ENCODE measurements at places on chromosomes 12 and 14.

- DNase-seq: no peak
Measured at GRCh38 chr12:42161529-42161928, 16.9 kb upstream of the GXYLT1 start.

DNA sequence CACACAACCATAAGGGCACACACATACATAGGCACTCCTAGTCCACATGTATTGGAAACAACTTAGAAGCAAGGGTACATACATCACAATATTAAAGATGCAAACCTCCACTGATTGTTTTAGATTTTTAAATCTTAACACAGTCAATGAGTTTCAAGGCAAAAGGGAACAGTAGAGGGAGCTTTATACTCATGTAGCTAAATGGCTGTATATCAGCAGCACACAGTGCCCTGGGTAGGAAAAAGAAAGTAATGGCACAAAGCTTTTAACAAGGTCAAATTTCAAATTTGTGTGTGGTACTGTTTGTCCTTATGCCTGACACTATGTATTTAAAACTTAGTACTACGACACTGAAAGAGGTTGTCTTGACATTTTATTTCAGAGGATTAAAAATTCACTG lies 262.0 kb downstream of the MED13L start:
- peak; percentile 67 for DNase-seq

DNA sequence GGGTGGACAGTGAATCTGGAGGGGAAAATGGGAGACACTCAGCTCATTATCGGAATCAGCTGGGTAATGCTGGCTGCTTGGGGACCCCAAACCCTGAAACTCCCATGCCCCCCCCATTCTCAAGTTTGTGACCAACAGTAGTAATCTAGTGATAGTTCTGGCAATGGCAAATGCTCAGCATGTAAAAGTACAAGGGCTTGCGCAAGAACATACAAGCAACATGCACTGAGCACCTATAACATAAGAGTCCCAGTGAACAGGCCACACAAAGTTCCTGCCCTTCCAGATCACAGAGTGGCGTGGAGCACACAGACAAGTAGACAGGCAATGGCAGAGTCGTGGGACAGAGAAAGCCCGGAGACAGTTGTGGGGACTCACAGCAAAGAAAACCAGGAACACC lies 407.9 kb downstream of the MED13L start:
- DNase-seq: no peak

- DNase-seq: no peak
Measured at GRCh38 chr14:45083617-45083975, 320 bp upstream of the PRPF39 start.

DNA sequence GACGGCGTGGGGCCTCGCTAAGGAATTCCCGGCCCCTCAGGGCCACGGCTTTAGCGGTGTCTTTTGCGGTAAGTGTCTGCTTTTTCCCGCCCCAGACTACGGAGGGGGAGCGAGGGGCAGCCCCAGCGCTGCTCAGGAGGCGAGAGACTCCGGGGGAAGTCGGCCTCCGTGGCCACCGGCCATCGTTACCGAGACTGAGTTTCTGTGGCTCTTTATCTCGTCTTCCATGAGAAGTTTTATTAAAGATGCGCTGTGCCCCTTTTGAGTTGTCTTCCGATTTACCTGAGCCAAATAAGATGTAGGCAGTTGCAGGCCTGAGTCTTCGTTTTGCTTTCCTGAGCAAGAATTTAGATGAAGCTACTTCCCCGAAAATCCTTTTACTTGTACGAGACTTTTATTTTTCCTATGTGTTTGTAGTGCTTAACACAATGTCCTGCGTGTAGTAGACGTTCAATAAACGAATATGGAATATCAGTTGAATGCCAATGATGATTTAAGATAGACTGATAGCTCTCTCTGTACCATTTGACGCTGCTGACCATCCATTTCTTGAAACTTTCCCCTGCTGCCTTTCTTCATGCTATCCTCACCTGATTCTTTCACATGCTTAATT lies 462 bp downstream of the SRP54 start:
- DNase-seq: peak; percentile 40

DNA sequence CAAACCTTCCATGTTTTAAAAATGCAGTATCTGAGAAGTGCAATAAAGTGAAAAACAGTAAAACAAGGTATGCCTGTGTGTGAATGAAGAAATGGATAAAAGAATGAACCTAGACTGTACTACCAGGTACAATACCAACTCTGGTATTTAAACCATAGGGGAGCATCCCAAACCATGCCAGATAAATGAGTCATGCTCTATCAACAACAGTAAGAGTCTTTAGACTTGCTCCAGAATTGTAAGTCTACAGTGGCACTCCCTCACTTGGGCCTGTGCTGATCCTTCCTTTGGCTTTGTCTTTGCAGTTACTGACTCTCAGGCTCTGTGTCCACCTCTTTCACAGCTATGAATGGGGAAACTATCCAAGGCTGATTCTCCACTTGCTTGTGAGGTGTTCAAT lies 38.1 kb downstream of the BBS10 start:
- DNase-seq: no peak

- DNase-seq: peak; percentile 91
Measured at GRCh38 chr12:100404769-100405407, 48.0 kb downstream of the SLC17A8 start.

DNA sequence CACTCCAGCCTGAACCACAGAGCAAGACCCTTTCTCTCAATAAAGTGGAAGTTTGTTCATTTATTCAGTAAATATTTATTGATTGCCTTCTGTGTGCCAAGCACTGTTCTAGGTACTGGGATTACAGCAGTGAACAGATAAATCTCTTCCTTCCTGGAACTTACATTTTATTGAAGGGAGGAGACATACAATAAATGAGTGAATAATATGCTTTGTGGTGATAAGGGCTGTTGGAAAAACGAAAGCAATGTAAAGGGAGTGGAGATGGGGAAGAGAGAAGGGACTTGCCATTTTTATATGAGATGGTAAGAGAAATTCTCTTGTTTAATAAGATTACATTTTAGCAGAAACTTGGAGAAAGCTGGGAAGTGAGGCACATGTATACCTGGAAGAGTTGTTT lies 1.6 kb downstream of the GSKIP start:
- no peak for DNase-seq

GRCh38 chr12:92191061-92191460 lies 45.4 kb upstream of the BTG1 start:
- DNase-seq: no peak

DNA sequence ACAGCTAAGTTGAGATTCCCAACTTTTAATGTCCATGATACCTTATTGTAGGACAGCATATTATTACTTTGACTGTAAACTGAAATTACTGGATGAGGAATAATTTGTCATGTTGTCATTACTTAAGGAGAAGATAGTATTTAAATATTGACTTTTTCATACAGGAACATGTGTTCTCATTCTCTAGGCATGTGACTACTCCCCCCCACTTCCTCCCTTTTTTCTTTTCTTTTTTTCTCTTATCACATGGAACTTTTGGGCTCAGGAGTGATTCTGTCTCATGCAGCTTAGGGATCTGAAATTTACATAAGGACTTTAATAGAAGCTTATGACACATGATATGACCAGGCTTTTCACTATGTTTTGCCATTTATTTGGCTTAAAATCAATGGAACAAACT lies 127.7 kb upstream of the SLCO1C1 start:
- no peak for DNase-seq

DNA sequence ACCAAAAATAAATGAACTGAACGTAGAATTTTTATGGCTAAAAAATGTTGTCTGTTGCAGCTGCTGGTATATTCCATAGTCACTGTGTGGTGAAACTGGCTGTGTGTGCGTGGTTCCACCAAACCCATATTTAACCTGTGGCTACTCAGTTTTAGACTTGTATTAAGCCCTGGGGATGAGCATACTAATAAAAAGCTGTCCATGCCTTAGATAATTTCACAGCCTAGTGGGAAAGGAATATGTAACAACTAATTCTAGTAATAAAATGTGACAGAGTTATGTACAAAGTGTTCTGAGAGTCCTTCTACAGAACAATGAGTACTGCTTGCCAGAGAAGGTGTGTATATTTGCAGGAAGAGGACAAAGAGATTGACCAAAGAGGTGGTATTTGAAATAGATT lies 125.5 kb downstream of the TMTC3 start:
- DNase-seq: no peak

GRCh38 chr12:80946591-80946990 lies 8.9 kb upstream of the LIN7A start:
- peak; percentile 31 for DNase-seq

DNA sequence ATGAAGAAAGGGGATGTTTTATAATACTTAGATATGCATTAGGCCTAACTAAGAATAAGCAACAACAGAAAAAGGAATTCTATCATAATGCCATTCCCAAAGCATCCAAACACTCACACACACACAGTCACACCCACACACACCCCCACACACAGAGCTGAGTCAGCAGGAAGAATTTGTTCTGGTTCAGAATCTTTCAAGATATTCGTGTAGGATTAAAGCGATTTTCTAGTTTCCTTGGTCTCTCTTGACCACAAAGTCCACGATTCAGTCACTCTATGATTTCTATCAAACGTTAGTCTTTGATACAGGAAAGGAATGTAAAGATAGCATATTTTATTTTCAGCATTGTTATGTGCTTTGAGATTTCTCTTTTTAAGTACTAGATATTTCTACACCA lies 382.6 kb upstream of the DCN start:
- no peak for DNase-seq

GRCh38 chr14:87251011-87251410 lies 742.0 kb downstream of the GALC start:
- DNase-seq: no peak

DNA sequence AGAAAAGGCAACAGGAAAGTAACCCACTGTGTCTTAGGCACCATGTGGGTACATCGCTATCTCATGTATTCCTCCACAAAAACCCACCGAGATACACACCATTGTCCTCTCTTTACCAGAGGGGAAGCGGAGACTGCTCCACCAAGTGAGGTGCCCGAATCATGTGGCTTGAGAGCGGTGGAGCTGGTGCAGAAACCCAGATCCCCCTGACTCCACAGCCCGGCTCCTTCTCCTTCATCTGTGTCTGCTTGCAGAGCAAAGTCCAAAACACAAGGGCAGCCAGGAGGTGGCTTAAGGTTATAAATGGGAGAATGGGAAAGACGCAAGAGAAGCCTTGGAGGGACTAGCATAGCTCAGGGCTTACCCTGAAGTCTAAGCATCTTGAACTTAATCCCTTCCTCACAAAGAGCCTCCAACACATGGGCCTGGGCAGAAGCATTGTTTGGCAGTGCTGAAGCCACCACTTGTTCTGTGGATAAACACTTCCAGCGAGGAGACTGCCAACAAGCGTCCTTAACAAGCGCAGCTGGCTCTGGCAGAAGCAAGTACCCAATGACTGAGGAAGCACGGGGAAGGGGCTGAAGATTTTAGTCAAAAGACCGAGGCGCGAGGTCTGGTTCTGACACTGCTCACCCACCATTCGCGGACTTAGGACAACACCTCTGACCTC lies 83.0 kb downstream of the TTC7B start:
- no peak for DNase-seq

DNA sequence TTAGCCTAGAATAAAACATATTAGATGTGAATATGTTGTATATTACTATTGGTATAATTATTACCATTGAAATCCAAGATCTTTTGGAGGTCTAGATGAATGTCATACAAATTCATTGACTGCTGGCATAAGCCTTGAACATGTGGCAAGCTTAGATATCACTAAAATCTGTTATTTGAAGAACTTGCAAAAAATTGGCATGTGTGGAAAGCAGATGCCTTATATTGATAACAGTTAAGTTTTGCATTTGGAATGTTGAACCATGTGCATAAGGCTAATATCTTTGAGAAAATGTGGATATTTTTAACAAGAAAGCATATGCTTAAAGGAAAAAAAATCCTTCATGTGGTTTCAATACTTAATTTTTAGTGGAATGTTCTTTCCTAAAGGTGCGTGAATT lies 203.6 kb upstream of the PRICKLE1 start:
- DNase-seq: no peak

DNA sequence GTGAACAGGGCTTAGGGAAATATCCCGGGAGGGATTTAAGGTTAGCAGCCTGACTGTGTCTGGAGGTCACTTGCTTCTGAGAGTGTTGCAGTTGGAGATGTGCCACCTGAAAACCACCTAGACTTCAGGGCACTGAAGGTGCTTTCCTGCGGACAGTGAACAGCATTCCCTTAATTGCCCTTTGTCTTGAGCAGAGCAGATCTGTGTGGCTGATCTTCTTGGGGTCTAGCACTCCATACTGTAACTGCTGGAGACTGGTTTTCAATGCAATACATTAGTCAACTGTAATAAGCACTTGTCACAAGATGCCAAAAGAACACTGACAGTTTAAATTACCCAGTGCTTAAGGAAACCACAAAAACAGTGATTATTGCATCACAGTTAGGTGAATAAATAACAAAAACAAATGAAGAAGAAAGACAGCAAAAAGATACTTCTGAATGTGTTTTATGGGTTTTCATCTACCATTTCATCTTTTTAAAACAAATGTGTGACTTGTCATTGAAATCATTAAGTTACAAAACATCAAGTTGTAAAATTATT lies 111.8 kb downstream of the PRIMA1 start:
- DNase-seq: no peak

DNA sequence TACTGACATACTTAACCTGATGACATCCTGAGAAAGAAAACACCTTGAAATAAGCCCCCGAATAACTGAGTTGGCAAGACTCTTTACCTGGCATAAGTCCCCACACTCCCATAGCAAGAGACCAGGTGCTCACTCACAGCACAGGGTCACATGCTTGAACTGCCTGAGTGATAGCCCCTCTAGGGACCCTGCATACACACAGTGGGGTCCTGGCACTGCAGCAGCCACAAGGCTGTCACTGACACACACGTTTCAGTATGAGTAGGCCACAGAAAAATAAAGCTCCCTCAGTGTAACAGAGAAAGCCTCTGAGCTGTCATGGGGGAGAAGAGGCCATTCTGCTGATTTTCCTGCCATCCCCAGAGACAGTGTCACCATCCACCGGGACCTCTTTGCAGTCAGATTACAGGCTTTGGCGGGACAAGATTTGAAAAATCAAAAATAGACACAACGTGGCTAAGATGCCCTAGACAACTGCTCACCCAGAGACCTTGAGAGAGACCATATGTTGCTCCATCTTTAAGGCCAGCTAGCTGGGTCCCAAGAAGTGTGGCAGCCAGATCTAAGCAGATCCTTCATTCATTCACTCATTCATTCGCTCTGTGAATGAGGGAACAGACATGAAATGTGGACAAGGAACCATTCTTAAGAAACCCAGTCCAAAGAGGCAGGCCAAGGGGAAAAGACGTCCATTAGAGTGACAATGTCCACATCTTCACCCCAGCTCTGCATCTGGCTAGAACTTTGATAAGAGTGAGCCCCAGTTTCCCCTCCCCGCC lies 1.6 kb downstream of the SCARB1 start:
- no peak for DNase-seq

DNA sequence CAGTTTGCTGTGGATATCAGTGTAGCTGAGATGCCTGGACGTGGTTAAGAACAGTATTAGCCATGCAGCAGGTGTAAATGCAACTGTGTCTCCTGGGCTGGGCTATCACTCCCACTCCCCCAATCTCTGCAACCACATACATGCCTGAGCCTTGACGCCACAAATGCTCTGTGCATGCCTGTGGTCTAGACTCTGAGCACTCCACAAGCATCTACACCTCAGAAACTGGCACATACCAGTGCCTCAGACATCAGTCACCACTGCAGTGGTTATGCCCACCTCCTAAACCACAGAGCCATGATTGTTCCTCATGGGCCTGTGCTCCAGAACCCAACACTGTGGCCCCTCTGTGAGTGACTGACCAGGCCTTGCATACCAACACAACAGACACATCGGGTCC lies 226.8 kb upstream of the ALG10 start:
- DNase-seq: no peak

- no peak for DNase-seq
Measured at GRCh38 chr12:93911396-93911795, 234.2 kb downstream of the CRADD start.

GRCh38 chr12:53728206-53728605 lies 954 bp upstream of the CALCOCO1 start:
- no peak for DNase-seq

GRCh38 chr12:9796971-9797370 lies 30.3 kb upstream of the KLRF1 start:
- no peak for DNase-seq

All from Kasumi-1 (cell line).